HS-5 (cell line): ENCODE measurements at places on chromosomes 3 and 15.

DNA sequence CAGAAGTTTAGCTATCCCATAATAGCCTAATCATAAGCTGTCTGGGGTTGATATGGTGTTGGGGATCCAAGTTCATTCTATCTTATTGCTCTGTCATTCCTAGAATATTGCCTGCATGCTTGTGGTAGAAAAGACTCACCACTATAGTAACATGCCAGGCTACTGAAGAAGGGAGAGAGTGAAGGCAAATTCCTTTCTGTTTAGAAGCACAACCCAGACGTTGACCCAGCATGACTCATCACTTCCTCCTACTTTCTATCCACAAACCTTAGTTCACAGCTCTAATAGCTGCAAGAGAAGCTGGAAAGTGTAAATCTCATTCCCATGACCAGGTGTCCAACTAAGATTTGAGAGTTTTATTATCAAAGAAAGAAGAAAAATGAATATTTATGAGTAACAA lies 57.8 kb upstream of the NMD3 start:
- DNase-seq, result peak; percentile 86

- DNase-seq, result peak; percentile 20
Measured at GRCh38 chr3:9808345-9809037, 1.6 kb upstream of the TTLL3 start.

DNA sequence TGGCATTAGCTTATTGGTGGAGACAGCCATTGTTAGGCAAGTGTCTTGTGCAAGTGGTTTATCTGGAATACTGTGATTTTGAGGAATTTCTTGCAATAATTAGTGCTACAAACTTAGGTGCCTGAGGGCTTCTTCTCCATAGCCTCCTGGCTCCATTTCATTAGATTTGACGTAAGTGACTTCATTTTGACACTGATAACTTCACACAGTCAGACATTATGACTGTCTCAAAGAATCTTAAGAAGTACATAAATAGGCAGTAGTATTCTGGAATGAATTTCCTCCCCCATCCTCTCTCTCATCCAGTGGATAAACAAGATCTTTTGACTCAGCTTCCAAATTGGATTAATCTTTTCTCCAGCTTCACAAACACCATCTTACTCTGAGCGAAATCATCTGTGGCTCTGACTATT lies 19.0 kb downstream of the ARL14 start:
- no peak for DNase-seq

GRCh38 chr3:62655691-62656063 lies 219.5 kb downstream of the CADPS start:
- no peak for DNase-seq

GRCh38 chr3:169199283-169199682 lies 464.2 kb downstream of the MECOM start:
- no peak for DNase-seq

DNA sequence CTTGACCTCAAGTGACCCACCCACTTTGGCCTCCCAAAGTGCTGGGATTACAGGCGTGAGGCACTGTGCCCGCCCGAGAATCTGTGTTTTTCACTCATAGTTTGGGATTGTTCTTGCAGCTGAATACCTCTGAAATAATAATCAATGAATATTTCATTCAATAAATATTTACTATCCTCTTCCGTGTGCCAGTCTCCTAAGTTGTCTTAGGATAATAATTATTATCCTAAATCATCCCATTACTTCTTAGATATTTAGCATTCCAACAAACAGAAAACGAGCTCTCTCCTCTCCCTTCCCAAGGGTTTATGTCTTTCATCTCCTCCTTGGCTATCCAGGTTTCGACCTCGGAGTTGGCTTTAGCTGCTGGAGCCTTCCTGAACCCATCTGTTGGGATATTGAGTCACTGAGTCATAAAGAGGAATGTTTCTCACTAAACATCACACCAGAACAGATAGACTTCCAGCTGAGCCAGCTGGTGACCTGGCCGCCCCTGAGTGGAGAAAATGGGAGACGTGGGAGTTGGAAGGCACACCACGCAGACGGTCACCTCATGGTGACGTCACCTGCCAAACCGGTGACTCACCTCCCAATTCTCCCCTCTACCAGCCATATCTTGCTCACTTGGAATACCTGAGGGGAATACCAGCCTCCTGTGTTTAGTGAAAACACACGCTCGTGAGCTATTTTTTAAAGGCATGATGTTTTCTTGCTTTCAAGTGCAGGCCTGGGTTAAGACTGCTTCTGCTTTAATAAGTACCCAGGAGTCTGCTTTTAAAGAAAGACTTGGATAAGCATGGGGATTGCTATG lies 43.9 kb downstream of the BHLHE40 start:
- DNase-seq, result peak; percentile 97

DNA sequence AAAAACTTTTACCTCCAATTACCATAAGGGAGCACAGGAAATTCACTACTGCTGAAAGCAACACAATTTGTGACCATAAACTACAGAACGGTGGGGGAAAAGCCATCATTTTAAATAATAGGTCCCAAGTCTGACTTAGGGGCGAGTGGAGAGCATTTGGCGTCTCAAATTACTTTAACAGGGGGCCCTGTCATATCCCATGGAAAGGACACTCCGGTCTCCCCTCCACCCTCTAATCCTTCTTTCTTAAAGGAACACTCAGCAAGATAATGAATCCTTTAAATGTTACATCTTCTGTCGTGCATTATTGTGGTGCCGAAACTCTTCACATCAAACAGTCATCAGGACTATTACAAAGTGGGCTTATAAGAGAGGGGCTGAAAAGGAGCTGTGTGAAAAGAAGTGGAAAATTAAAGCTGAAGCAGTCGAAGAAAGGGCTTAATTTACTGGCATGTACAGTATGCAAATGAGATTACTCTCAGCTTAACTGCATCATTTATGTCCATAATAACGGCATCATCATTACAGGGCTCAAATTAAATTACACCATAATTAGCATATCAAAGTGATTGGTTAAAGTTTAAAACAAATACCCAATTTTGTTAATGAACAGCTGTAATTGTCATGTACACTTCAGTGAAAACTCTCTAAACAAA lies 342.2 kb downstream of the FOXP1 start:
- DNase-seq, result no peak

DNA sequence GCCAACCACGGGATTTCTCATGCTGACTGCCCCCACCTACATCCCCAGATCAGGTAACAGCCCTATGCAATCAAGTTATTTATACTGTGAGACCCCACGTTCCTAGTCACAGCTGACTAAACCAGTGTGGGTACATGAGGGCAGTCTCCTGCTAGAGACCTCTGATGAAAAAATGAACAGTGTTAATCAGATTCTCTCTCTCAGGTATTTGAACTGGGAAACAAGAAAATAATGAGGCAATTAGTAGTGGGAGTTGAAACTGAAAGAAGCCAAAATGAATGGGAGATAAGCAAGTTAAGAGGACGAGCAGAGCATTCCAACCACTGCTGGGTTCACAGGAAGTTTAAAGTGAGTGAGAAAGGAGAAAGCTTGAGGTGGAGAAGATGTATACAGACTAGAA lies 98.5 kb upstream of the MYO5C start:
- no peak for DNase-seq

- no peak for DNase-seq
Measured at GRCh38 chr3:71078723-71079525, 504.6 kb downstream of the FOXP1 start.

DNA sequence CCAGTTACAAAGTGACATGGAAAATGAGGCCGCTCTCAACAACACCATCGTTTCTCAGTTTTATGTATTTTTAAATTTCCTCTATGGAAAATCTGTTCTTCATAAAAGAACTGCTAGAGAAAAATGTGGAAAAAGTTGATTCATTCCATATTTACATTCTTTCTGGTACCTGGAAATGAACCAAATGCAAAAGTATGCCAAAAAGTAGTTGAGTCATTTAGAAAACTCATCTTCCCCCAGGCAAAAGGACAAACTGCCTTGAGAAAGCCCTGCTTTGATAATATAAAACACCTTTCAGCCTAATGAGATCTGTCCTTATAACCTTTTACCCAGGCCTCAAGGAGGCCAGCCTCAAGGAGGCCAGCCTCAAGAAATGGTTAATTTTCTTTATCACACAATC lies 283.0 kb upstream of the VEPH1 start:
- DNase-seq, result peak; percentile 94

GRCh38 chr15:74434263-74435136 lies 742 bp upstream of the SEMA7A start:
- no peak for DNase-seq

DNA sequence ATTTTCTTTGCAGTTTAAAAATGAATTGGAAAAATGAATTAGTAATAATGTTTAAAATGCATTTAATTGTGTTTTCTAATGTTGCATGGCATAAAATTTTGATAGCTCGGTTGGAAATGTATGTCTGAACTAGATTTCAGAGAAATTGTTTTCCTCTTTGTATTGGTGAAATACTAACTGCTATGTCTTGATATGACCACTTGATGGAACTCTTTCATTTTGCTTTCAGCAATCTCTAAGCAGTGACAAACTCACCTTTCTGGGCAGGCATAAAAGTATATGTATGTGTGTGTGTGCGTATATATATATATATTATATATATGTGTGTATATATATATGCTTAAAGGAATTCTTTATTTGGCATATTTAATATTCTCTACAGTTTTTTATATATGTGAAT lies 239.3 kb upstream of the ZNF717 start:
- DNase-seq, result no peak

DNA sequence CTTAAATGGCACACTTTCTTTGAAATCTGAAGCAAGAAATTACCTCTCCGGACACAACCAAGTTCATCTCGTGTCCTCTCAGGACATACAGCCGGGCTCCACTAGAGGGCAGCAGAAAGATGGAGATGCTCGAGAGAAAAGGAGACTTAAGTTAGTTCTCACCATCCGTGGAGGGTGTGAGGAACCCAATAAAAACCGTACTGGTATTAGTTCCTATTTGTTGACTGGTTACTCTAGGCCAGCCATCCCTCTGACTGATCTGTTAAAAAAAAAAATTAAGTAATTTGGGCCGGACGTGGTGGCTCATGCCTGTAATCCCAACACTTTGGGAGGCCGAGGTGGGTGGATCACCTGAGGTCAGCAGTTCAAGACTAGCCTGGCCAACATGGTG lies 7.9 kb upstream of the CYP11A1 start:
- DNase-seq, result peak; percentile 42

- DNase-seq, result no peak
Measured at GRCh38 chr15:56821721-56822425, 88.6 kb upstream of the ZNF280D start.

GRCh38 chr3:155772801-155773200 lies 27.9 kb upstream of the PLCH1 start:
- DNase-seq, result no peak

- no peak for DNase-seq
Measured at GRCh38 chr15:76345880-76346668, 9.5 kb downstream of the ISL2 start.

- DNase-seq, result no peak
Measured at GRCh38 chr3:1072041-1072440, 20.8 kb upstream of the CNTN6 start.

- DNase-seq, result no peak
Measured at GRCh38 chr3:122578069-122578740, 755 bp downstream of the PARP15 start.

- DNase-seq, result no peak
Measured at GRCh38 chr15:23561914-23562313, 3.6 kb upstream of the MKRN3 start.

DNA sequence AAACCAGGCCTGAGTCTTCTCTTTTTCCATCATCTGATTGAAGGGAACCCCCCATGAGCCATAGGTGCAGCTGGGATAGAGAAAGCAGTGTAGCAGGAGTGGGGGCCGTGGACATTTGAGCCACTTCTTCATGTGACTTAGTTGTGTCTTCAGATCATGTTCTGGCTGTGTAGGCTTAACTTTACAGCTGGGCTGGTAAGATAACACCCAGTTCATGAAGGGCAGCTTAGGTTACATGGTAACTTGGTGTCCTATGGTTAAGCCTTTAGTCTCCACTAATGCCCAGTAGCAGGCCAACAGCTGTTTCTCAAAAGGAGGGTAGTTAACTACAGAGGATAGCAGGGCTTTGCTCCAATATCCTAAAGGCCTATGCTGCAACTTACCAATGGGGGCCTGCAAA lies 11.4 kb upstream of the SNRPN start:
- no peak for DNase-seq
